ENCODE measurements at places on chromosomes 3 and 15.
A peak's percentile ranks its signal among the peaks of the same experiment; 100 is the strongest.

- no peak for DNase-seq
Observed at GRCh38 chr3:2706144-2706835, 403.9 kb downstream of the IL5RA start.

- no peak for DNase-seq
Observed at GRCh38 chr15:26178640-26179220, 315.6 kb upstream of the ATP10A start.

GRCh38 chr3:148861277-148861869 lies 3.7 kb upstream of the CPA3 start:
- DNase-seq, result peak; percentile 33

GRCh38 chr3:184176377-184177330 lies 2.0 kb downstream of the AP2M1 start:
- DNase-seq, result no peak

- no peak for DNase-seq
Observed at GRCh38 chr3:88084097-88084501, 25.0 kb downstream of the ZNF654 start.

Measured in CD4-positive, alpha-beta T cell treated with Interleukin-21 for 1 hour (primary cell).